NCI-H187 treated with DMSO at 0.1 percent for 48 hours (cell line): ENCODE measurements at places on chromosomes 5 and 9.

DNA sequence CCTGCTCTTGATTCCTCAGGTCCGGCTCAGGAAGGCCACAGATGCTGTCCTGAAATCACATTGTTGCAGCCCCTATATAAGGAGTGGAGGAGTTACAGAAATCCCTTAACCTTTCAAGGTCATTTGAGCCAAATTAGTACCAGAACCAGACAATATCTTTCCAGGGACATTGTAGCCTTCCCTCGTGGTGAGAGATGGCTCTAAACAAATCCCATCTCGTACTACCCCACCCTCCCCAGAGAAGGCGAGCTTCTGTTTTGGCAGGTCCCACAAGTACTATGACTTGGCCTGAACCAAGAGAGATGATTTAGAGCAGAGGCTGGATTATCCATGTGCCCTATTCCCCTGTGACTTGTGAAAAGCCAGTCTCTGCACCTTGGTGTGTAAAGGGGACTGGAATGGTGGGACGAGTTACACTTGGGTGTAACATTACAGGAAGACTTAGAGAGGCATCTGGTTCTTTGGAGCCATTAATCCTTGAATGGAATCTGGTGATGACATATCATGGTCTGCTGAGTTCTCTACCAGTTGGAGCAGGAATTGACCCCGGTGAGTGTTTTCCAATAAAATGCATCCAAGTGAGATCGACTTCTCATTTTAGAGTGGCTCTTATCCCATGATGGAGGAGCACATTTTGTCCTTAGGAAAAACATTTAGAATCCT lies at the start of gene FAM240B:
TSS of gene FAM240B (minus strand) at position 51 of the 663 bp plus-strand sequence. CDS start 16,134 bp downstream, outside the sequence.
- peak; percentile 19 for DNase-seq

GRCh38 chr5:54207566-54207965 lies 102.8 kb downstream of the ARL15 start:
- DNase-seq = no peak

GRCh38 chr5:38555354-38556087 lies 925 bp downstream of the LIFR start:
- no peak for DNase-seq

DNA sequence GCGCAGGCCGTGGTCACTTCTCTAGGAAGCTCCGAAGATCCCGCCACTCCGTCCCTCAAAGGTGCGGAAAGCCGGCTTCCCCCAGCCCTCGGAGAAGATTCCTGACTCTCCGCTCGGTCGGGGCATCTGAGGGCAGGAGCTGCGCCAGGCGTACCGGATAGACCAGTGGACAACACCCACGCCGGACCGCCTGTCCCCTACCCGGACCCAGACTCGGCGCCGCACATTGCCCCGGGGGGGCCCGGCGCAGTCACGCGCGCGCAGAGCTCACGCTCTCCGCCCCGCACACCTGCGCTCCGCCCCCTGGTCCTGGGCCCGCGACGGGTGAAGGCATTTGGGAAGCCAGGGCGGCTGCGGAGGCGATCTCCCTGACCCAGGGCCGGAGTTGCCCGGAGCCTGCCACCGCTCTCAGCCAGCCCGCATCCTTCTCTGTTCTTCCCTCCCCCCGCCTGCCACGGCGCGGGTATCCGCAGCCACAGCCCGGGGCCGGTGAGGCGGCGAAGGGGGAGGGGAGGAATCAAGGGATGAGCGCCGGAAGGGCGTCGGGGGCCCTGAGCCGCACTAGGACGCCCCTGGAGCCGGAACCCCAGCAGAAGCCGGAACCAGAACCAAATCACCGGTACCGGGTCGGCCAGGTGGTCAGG lies 448 bp downstream of the RELL2 start:
- no peak for DNase-seq

DNA sequence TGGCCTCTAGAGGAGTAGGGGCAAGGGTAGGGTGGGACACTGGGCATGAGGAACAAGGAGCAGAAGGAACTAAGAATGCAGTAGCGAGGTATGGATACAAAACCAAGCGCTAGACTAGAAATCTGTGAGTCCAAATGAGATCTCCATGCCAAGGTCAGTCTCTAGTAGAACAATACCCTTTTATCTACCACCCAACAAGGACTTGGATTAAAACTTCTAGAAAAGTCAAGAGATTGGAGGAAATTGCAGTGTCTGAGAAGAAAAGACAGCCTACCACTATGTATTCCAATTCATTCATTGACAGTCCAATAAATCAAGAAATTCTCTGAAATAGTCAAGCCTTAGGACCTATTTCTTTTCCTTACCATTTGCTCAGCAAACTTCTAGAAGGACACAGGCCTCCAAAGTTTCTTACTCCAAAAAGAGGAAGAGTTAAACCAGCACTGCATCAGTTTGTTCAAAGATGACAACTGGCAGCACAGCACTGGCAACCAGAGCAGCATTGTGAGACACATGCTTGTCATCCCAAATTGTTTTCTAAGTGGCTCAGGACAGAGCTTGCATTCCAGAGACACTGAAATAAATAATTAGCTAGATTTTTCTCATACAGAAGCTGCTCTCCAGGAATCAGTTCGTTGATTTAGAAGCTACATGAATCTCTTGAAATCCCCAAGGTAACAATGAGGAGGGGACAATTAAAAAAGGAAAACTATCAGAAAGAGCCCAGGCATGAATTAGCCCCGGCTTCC lies 22.6 kb downstream of the ABCA1 start:
- no peak for DNase-seq

- DNase-seq = no peak
Measured at GRCh38 chr9:113397203-113397631, 3.9 kb downstream of the ALAD start.
